Right cardiac atrium (tissue), 5 donors: ENCODE measurements at places on chromosomes 3 and 15. TPM values are rescaled to one million over a fixed set of nuclear protein-coding genes. Genes with fewer than 3 reads are reported as not detected.

GRCh38 chr3:197835509-197835908 is 44.5 kb downstream of the LRCH3 start:
- DNase-seq: no peak

DNA sequence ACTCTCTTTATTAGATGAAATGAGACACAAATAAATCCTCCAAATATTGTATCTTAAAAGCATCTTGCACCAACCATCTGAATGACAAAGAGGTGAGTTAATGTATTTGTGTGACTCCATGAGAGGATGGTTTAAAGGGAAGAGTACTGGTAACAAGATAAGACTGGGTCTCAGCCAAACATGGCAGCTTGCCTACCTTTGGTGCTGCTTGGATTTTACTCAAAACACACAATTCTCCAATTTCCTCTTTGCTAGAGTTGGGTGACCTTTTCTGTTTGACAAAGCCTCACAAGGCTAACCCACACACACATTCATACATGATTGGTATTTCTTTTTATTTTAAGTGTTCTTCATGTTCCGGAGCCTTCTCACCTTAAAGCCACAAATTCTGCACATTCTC is 506.4 kb downstream of the FGF12 start:
- DNase-seq: no peak

The RARB gene
- 25.4 TPM for total RNA-seq

The DUOXA2 gene
- total RNA-seq: not detected

The MESP1 gene
- 8.0 TPM for total RNA-seq
